Glutamatergic neuron (in vitro differentiated cells): ENCODE measurements at places on chromosomes 11 and 22.

DNA sequence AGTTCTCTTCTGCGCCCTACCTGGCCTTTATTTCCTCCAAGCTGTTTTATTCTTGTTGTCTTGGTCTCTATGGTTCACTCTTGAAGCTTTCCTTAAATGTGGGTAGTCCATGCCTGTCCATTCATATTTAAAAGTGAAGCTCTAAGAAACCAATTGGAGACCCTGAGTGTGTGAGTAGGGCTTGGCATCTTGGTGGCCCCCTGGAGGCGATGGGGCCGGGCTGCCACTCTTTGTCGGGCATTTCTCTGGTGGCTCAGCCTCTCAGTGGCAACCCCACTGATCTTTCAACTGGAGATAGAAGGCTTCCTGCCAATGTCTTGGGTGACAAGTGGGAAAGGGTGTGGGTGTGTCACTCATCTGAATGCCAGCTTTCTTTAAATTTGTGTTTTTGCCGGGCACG, 9.1 kb downstream of the TRPT1 start:
- DNase-seq, result no peak

DNA sequence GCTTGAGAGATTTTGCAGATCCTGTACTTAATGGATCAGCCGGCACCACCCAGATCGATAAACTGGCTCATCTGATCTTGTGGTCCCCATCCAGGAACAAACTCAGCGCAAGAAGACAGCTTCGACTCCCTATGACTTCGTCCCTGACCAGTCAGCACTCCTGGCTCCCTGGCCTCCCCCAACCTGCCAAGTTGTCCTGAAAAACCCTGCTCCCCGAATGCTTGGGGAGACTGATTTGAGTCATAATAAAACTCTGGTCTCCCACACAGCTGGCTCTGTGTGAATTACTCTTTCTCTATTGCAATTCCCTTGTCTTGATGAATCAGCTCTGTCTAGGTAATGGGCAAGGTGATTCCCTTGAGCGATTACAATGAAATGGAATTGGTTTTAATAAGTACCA, 29.5 kb downstream of the OR2AG2 start:
- no peak for DNase-seq

- no peak for DNase-seq
Measured at GRCh38 chr22:46896568-46897245, 134.3 kb downstream of the TBC1D22A start.

- DNase-seq, result no peak
Measured at GRCh38 chr22:17167486-17167885, 8.4 kb upstream of the HDHD5 start.

DNA sequence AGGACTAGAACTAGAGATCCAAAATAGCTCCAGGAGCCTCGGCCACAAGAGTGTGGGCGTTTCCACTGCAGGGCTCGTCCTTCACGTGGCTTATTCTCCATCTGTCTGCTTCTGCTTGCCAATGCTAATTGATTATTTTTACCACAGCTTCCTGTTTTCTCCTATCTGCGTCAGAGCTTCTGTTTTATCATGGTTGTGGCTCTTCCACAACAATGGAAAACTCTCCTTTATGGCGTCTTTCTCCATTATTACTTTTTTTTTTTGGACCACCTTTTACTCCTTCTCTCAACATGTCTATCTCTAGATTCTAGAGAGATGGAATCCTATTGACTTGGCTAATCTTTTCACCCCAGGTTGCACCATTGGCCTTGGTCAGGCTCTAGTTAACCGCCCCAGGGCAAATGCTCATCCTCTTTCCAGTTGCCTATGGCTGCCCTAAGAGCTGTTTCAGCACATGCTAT, 25.9 kb downstream of the CAT start:
- DNase-seq, result no peak

GRCh38 chr11:702462-703461, 3.3 kb upstream of the EPS8L2 start:
- DNase-seq, result no peak
